Brain microvascular endothelial cell (primary cell): ENCODE measurements at places on chromosomes 13 and 19.

DNA sequence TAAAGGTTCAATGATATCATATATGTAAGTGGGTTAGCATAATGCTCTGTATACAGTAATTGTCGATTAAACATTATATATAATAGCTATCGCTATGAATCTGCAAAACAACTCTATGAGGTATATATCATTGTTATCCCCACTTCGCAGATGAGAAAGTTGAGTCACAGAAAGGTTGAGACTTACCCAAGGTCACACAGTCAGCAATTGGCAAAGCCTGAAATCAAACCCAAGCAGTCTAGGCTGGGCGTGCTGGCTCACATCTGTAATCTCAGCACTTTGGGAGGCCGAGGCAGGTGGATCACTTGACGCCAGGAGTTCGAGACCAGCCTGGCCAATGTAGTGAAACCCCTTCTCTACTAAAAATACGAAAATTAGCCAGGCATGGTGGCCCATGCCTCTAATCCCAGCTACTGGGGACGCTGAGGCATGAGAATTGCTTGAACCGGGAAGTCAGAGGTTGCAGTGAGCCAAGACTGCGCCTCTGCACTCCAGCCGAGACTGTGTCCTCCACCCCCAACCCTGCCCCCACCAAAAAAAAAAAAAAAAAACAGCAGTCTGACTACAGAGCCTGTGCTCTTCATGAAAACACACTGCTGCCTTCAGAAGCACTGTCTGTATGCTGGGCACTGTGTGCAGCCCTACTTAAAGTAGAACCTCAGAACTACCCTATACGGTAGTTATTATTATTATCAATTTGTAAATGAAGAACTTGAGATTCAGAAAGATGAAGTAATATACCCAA is 1.3 kb downstream of the HSPBP1 start:
- no peak for DNase-seq

DNA sequence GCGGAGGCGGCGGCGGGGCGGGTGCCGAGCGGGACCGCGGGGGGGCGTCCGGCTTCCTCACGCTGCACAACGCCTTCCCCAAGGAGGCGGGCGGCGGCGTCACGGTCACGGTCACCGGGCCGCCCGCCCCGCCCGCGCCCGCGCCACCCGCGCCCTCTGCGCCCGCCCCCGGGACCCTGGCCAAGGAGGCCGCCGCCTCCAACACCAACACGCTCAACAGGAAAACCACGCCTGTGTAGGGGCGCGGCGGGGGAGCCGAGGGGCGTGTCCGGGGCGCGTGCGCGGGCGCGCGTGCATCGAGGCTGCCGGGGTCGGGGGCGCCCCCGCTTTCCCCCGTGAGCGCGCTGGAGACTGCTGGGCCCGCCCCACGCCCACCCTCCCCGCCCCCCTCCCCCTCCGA is 8.8 kb upstream of the CACNG6 start:
- DNase-seq = no peak

DNA sequence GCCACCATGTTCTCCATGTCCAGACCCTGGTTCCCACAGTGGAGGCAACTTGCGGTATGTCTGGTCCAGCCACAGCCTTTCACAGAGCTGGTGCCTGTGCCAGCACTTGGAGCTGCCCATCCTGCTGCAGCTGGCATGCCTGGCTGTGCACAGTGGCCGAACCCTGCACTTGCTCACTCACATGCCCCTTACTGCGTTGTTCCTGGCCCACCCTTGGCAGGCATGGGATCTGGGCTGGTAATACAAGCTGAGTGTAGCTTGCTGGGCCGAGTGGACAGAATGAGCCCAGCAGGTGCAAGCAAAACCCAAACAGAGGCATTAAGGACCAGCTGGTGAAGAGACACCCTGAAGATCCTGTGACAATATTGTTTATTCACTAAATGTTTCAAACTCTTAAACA is 583.9 kb upstream of the SLITRK6 start:
- no peak for DNase-seq

GRCh38 chr19:18501832-18502231 is 20.0 kb downstream of the ELL start:
- DNase-seq = no peak

DNA sequence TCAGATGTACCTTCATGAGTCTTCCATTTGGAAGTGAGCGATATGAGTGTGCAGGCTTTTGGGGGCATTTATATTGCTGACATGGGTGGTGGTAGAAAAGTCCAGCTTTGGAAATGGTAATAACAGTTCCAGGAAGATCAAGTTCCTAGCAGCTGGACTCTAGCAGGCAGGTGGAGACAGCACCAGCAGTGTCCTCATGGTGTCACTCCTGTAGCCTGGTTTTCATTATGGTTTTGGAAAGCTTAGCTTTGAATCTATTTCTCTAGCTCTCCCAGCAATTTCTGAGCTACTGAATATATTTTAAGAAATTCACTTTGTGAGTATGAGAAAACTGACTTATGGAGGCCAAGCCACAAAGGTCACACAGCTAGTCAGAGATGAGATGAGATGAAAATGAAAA is 523.2 kb upstream of the HTR2A start:
- no peak for DNase-seq

GRCh38 chr19:47729799-47730520 is 15.4 kb upstream of the NOP53 start:
- no peak for DNase-seq

DNA sequence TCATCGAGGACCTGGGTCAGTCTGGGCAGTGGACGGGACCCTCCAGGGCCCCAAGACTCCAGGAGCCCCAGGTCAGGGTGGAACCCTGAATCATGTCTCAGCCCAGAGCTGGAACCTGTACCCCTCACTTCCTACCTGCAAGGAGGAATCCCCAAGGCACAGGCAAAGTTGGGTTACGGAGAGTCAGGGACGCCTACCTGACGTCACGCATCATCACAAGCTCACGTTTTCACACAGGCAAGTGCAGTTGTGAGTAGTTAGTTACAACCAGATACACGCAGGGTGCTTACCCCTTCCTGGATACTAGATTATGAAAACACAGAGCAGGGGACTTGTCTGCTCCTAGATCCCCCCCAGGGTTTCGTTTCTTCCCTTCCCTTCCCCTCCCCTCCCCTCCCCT is 1.9 kb downstream of the RETN start:
- DNase-seq = no peak

DNA sequence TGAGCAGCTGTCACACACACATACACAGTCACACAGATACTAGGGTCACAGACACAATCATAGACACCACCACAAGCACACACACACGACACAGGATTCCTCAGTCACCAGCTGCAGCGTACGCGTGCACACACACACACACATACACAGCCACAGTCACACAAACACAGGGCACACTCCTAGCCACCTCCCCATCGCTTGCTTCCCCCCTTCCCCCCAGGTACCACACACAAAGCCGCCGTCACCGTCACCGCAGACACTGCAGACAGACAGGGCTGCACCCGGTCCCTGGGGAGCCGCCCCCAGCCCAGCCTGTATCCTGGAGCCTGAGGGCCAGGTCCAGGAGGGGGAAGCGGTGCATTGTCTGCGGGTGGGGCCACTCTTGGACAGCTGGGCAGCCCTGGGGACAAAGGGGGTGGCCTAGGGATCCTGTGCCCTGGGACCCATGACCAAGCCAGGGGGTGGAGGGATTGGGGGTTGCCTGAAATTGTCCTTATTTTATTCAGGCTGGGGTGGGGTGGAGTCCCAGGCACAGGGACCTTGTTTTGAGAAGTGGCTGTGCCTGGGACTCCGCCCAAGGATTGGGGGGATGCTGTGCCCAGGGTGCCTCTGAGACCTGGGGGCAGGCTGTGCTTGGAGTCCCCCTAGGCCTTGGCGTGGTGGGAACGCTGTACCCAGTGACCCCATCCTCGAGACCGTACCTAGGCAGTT is 957 bp downstream of the NUMBL start:
- DNase-seq = peak; percentile 20

GRCh38 chr13:58397596-58398387 is 766.2 kb downstream of the PCDH17 start:
- DNase-seq = no peak

GRCh38 chr19:28134311-28134710 is 1078.6 kb downstream of the UQCRFS1 start:
- no peak for DNase-seq

DNA sequence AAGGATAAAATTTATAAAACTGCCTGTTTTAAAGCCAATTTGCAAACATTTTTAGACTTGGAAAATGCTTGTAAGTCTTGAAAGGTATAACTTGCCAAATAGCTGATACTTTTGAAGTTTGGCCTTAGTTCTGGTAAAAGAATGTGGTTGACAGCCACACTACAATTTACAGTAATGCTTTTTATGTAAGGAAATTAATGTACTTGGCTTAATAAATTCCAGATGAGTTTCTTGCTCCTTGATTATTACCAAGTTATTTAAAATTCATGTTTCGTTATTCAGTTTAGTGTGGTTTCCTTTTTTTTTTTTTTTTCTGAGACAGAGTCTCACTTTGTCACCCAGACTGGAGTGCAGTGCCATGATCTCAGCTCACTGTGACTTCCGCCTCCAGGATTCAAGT is 14.9 kb downstream of the LMO7 start:
- no peak for DNase-seq

- no peak for DNase-seq
These were observed 49.5 kb downstream of the COL4A1 start for GRCh38 chr13:110257408-110257807.

- no peak for DNase-seq
These were observed 9.3 kb upstream of the CEACAM7 start for GRCh38 chr19:41697198-41697855.

DNA sequence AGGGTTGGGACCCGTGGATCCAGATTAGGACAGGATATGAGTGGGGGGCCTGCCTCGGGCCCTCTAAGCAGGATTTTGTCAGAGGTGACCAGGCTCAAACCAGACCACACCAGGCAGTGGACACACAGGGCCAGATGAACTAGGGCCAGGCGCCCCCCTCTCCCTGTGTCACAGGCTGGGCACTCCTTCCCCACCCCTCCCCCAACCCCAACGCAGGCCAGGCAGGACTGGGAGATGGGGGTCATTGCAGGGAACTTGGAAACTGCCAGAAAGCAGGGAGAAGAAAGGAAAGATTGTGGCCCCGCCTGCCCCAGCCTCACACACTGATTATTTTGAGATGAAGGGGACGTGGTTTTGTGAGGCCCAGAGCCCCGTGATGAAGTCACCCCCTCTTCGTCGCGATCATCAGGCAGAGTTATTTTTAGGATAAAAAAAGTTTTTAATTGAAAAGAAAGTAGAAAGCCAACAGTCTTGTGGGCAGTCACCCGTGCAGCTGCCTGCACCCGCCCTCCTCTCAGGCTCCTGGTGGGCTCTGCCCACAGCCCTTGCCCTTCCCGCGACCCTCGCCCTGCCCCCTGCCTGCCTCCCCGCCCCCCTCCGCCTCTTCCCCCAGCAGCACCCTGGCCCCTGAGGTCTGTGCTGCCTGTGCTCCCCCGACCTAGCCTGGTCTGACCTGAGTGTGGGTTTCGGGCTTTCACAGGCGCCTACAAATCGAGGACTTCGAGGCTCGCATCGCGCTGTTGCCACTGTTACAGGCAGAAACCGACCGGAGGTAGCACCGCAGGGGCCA is 1.9 kb upstream of the YJEFN3 start:
- no peak for DNase-seq

- DNase-seq = no peak
These were observed 13.2 kb downstream of the ATCAY start for GRCh38 chr19:3893509-3894179.

DNA sequence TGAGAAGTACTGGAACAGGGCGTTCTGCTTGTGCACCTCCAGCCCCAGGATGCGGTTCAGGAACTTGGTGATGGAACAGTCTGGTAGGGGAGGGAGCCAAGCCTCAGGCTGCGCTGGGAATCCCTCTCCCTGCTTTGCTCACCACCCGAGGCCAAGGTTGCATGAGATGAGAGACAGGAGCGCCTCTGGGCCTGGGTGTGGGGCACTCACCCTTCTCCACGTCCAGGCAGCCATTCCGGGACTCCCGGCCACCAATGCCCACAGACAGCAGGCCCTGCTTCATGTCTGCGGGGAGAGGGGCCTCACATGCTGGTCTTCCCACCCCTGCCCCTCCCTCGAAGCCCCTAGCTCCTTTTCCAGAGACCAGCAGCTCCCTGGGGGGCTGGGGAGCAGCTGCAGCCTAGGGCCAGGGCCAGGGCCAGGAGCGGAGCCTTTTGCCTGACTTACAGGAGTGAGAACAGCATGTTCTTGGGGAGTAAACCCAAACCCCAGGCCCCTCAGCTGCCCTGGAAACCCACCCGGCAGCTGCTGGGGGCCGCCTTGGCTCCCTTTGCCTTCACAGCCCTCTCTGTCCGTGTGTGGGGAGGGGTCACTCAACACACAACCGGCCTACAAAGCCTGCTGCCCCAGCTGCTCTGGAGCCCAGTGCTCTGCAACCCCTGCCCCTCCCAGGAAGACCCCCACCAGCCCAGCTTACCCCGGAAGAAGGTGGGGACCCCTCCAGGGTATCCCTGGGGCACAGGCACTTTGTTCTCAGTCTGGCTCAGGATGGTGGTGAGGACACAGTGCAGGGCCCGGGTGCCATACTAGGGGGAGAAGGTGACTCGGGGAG is 7.2 kb downstream of the GPX4 start:
- DNase-seq = no peak

DNA sequence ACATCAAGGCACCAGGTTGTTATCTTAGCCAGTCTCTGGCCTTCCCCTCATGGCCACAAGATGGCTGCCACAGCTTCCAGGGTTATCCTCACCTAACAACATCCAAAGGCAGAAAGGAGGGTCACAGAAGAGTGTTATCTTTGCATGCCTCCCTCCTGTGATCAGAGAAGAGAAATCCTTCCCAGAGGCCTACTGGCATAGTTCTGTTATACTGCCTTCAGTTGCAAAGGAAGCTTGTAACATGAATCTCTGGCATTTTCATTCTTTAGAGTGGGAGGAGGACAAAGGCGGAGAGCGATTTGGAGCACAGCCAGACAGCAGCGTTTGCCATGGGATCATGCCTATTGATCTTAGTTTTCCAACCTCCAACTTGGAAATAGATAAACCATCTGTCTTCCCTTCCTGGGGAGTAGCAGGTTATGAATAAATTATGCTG is 135.7 kb downstream of the DNAJC15 start:
- peak; percentile 49 for DNase-seq

DNA sequence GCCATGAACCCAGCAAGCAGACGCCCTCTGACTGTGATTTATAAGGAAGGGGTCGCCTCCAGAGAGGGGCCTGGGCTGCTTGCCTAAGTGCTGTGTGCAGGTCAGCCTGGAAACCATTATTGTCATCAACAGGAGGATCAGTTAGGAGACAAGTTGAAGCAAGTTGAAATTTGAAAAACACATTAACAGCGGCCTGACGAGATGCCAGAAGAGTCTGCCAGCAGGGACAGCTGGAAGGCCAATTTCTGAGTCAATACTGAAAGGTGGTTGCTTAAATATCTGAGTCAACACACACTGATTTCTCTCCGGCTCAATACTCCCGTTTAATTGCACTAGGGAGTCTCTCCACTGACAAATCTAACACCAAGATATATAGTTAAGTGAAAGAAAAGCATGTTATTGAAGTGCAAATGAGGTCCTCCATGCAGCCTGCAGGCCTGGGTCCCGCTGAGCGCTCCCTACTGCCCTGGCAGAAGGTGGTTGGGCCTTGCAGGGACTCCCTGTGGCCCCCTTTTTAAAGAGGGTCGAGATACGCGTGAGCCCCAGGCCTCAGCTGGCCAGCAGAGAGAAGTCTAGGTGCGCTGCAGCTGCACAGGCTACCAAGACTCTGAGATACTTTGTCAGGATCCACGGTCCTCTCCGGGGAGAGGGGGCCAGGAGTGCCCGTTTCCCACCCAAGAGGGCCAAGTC is 91.1 kb downstream of the RNASEH2B start:
- DNase-seq = no peak
